CD4-positive, alpha-beta T cell treated with Interleukin-4 for 1 hour (primary cell): ENCODE measurements at places on chromosomes 16 and 17.

DNA sequence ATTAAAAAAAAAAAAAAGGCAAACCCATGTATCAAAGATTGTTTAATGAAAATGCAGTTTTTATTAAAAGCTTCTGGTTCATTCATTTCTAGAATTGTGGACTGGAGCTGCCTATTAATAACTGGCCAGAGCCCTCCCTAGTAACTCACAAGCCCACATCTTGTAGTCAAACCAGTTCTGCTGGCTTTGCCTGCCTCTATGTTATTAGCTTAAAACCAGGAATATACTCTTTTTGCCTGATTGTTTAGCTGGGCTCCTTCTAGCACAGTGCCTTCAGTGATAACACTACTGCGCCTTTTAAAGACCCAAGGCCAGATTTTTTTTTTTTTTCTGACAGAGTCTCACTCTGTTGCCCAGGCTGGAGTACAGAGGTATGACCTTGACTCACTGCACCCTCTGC, 26.0 kb downstream of the TAC4 start:
- no peak for DNase-seq

- no peak for DNase-seq
Observed at GRCh38 chr16:23302045-23302956, at the start of gene SCNN1B. Gene SCNN1B, plus strand, starts transcription at chr16:23302302. Its CDS starts 46,298 bp downstream, at chr16:23348600.

- no peak for DNase-seq
Observed at GRCh38 chr16:23029733-23030420, 119.4 kb downstream of the USP31 start.

- DNase-seq = no peak
Observed at GRCh38 chr16:13995194-13995593, 75.2 kb downstream of the ERCC4 start.

DNA sequence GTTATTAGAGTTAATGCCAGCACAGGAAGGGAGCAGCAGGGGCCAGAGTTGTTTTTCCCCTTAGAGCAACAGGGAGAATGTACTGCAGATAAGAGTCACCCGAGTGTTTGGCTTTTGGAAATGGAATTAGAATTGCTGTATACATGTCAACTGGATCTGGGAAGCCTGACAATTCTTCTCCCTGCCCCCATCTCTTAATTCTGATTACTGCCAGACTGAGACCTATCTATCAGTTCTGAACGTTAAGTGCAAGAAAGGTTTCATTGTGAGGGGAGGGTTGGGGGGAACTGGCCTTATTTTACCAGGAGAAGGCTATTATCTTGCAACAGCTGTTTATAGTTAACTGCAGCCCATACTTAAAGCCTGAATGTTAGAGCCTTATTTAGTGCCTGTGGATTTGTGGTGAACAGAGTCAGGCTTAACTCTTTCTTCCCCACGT, 424.5 kb upstream of the CDH11 start:
- no peak for DNase-seq

GRCh38 chr17:62351176-62351575, 29.2 kb upstream of the EFCAB3 start:
- no peak for DNase-seq

DNA sequence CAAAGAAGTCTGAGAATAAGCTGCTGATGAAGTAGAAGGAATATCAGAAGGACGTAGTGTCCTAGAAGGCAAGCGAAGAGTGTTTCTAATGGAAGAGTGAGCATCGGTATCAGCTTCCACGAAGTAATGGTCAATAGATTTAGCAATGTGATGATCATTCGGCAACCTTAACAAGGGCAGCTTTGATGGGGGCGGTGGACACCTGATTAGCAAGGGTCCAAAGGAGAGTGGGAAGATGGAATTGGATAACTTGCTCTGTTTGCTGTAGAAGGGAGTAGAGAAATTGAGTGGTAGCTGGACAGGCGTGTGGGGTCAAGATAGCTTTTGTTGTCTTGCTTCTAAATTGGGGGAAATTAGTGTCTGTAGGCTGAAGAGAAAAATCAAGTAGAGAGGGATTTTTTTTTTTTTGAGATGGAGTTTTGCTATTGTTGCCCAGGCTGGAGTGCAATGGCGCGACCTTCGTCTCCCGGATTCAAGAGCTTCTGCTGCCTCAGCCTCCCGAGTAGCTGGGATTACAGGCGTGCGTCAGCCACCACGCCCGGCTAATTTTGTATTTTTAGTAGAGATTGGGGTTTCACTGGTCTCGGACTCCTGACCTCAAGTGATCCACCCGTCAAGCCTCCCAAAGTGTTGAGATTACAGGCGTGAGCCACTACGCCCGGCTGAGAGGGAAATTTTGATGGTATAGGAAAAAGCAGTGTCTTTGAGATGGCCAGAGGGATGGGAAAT, 13.9 kb upstream of the HES7 start:
- no peak for DNase-seq

- peak; percentile 76 for DNase-seq
Observed at GRCh38 chr17:18217412-18218015, 7.9 kb upstream of the LLGL1 start.

- no peak for DNase-seq
Observed at GRCh38 chr17:74464730-74465377, 1.6 kb upstream of the CD300A start.
